ENCODE measurements at places on chromosomes 12 and 14.

GRCh38 chr12:48938805-48939204 lies 13.5 kb upstream of the FKBP11 start:
- no peak for DNase-seq

- DNase-seq: no peak
Measured at GRCh38 chr12:18479256-18479655, 217.9 kb downstream of the PIK3C2G start.

GRCh38 chr14:76015668-76016067 lies 30.1 kb downstream of the IFT43 start:
- peak; percentile 90 for DNase-seq

DNA sequence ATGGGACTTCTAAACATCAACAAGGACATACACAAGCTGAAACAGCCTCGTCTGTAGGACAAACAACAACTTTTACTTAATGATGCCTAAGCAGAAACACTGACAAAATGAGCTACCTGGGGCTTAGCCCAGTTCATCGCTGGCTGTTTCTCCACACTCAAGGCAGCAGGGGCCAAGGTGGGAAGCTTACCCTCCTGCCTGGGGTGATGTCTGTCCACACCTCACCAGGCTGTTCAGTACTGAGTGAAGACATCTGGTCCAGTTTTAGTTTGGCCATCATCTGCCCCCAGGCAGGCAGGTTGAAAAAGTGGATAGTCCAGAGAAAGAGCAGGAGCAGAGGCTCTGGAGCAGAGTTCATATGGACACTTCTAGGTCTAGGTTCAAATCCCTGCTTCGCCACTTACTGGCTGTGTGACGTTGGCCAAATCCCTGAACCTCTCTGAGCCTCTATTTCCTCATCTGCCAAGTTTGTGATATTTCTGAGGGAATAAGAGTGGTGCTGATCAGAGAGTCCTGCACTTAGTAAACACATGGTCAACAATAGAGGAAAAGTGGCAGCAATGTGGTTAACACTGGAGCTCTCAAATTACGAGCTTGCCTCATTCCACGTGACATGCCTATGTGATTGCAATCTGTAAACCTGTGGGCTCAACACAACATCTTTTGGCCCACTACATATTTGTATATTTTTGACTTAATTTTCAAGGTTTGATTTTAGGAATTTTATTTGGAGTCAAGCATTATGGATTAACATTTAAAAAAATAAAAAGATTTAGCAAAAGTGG lies 720.1 kb upstream of the TMEM132C start:
- no peak for DNase-seq

GRCh38 chr12:22374508-22374907 lies 40.0 kb upstream of the ST8SIA1 start:
- DNase-seq: no peak

- DNase-seq: no peak
Measured at GRCh38 chr14:73234029-73234428, 3.3 kb upstream of the PAPLN start.

DNA sequence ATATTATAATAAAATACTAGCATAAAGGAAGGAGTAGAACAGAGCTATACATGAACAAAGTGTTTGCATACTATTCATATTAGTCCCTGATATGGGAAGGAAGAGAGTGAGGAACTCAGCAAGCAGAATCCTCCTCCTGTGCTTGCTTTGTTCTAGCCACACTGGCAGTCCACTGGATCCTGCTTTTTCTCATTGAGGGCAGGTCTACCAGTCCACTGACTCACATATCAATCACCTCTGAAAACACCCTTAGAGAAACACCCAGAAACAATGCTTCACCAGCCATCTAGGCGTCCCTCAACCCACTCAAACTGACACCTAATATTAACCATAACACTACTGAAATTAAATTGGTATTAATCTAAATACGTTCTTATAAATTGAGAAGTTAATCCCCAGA lies 1861.7 kb upstream of the SEL1L start:
- DNase-seq: no peak

- no peak for DNase-seq
Measured at GRCh38 chr14:99775351-99775750, 17.9 kb upstream of the EML1 start.

- DNase-seq: no peak
Measured at GRCh38 chr12:96033549-96034389, 1.6 kb downstream of the LTA4H start.

DNA sequence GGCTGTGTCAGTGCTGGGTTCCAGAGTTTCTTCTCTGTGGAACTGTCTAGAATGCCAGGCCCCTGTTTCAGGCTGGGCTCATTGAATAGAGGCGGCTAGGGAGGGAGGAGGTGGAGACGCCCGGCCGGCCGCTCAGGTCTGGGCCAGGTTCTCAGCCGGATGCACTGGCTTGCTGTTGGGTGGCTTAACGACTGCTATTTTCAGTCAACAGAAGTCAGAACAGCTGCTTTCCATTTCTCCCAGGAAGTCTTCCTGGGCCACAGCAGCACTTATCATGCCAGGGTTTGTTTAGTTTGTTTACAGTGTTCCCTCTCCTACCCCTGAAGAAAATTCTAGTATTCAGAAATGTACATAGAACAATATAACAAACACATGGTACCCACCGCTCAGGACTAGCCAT lies 26.0 kb upstream of the VPS37B start:
- DNase-seq: no peak

- no peak for DNase-seq
Measured at GRCh38 chr12:53862831-53863230, 75.8 kb upstream of the HOXC13 start.

DNA sequence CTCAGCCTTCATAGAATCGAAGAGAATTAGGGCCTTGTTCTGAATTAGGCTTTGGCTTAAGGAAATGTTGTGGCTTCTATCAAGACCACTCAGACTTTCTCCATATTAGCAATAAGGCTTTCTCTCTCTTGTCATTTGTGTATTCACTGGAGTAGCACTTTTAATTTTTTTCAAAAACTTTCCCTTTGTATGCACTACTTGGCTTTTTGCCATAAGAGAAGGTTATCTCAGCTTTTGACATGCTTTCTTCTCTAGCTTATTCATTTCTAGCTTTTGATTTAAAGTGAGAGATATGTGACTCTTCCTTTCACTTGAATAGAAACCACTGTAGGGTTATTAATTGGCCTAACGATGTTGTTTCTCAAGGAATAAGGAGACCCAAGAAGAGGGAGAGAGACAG lies 244.2 kb downstream of the GPHN start:
- DNase-seq: no peak

GRCh38 chr14:98236314-98236713 lies 1035.7 kb downstream of the BCL11B start:
- DNase-seq: no peak

DNA sequence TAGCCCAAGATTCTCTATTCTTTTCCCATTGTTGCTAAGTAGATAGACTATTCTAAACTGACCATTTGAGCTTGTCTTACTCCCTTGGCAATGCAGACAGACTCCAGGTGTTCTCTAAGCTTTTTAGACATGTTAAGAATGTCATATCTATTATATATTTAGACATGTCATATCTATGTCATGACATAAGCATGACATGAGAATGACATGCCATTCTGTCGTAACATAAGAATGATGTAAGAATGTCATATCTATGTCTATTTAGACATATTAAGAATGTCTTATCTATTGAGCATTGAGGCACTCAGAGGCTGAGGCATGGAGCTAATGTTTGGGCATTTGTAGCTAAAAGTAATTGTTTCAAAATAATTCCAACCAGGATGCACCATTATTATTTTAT lies 277.3 kb upstream of the ATP2B1 start:
- no peak for DNase-seq

DNA sequence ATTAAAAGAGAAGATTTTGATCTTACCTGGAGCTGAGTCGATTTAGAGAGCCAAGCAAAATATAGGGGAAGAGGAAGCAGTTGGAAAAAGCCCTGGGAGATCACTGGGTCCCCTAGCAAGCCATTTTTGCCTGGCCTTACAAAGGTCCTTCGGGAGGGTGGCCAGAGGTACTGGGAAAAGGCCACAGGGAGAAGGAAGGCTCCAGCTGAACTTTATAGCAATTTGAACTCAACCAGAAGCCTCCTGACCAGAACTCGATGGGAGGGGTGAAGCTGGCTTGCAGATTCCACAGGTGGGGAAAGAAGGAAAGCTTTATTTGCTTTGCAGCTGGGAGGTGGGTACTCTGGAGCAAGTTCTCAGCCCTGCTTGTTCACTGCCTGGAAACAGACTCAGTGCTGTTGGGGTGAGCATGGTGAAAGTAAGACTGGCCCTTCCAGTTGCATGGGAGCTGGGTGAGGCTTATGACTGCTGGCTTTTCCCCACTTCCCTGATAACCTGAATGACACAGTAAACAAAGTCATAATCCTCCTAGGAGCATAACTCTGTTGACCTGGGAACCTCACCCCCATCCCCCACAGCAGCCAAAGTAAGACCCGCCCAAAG lies 855.8 kb downstream of the FSCB start:
- DNase-seq: no peak

DNA sequence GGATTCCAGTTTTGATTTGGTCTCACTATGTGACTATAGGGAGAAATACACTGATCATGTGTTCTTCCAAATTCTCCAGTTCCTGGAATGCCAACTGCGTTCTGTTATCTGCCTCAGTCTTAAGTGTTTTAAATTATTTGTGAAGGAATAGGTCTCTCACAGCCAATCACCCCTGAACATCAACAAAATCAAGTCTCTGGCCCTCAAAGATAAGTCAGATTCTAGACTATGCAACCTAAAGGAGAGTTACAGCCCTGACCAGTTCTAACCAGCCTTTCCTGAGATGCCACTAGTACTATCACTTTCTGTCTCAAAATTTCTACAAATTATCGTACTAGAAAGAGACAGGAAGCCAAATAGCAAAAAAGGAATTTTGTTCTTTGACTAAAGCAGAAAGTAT lies 22.3 kb downstream of the ZFC3H1 start:
- DNase-seq: no peak

GRCh38 chr14:25055992-25056687 lies 6.2 kb upstream of the STXBP6 start:
- DNase-seq: no peak
